ENCODE measurements at places on chromosomes 11 and 22.

GRCh38 chr11:86800960-86801272 lies 574 bp downstream of the PRSS23 start:
- H3K27me3 ChIP-seq, result no peaks in the 10 kb centered on the region
- H3K36me3 ChIP-seq, result no peaks in the 10 kb centered on the region
- DNase-seq, result no peak
- peak overlapping the region; percentile 62 for H3K27ac ChIP-seq
- H3K4me1 ChIP-seq, result no peaks in the 10 kb centered on the region

- no peaks in the 10 kb centered on the region for H3K36me3 ChIP-seq
- no peak overlapping the region for H3K4me3 ChIP-seq
These were observed 103.8 kb upstream of the CSNK2A3 start for GRCh38 chr11:11456866-11457265.

DNA sequence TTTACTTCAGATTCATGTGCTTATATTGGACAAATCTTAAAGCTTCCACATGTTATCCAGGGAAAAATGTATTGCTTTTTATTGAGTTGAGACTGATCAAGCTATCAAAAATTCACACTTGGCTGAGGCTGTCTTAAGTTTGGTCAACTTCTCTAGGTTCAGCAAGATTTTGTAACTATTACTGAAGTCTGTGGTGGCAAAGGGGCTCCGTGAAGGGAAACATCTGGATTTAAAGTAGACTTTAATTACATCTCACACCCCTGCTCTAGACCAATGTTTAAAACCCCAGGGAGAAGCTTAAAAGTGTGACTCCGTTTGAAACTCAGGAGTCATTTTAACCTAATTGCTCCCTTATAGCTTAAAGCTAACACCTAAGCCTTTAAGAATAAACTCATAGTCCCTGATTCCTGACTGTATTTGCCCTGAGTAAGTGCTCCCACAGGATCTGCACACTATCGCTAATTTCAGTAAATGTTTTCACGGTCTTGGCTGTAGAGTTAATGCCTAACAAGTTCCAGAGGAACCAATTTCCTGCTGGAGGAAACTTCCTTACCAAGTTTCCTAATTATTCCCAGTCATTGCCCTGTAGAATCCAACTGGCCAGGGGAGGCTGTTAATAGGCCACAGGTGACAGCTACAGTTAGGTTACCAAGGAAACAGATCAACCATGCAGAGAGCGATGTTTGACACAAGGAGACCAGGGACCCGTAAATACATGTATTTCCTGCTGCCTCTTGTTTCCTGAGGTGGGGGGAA lies 40.5 kb downstream of the OR10A6 start:
- no peaks in the 10 kb centered on the region for H3K27me3 ChIP-seq
- H3K36me3 ChIP-seq, result no peaks in the 10 kb centered on the region
- no peak for DNase-seq
- H3K27ac ChIP-seq, result no peak overlapping the region
- no peaks in the 10 kb centered on the region for H3K4me1 ChIP-seq

DNA sequence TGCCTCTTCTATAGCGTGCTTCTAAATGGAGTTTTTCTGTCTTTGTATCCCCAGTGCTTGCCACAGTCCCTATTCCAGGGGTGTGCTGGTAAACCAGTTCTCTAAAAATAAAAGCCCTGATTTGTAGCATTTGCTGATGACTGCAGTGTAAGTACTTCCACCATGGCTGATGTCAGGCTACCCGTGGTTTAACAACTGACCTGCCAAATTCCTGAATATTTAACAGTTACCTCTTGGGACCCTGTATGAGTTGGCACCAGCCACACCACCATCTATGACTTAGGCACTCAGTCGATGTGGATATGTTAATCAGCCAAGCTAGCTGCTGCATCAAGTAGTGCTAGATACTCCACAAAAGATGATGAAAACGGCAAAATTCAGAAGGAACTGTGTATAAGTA lies 94.0 kb upstream of the MTNR1B start:
- H3K36me3 ChIP-seq, result no peaks in the 10 kb centered on the region
- H3K4me1 ChIP-seq, result no peaks in the 10 kb centered on the region
- no peak overlapping the region for H3K27ac ChIP-seq
- H3K4me3 ChIP-seq, result no peak overlapping the region

GRCh38 chr11:119758291-119758690 lies 29.3 kb upstream of the NECTIN1 start:
- no peak for DNase-seq
- H3K36me3 ChIP-seq, result no peaks in the 10 kb centered on the region
- H3K4me1 ChIP-seq, result no peaks in the 10 kb centered on the region
- no peaks in the 10 kb centered on the region for H3K27me3 ChIP-seq
- no peak overlapping the region for H3K27ac ChIP-seq

DNA sequence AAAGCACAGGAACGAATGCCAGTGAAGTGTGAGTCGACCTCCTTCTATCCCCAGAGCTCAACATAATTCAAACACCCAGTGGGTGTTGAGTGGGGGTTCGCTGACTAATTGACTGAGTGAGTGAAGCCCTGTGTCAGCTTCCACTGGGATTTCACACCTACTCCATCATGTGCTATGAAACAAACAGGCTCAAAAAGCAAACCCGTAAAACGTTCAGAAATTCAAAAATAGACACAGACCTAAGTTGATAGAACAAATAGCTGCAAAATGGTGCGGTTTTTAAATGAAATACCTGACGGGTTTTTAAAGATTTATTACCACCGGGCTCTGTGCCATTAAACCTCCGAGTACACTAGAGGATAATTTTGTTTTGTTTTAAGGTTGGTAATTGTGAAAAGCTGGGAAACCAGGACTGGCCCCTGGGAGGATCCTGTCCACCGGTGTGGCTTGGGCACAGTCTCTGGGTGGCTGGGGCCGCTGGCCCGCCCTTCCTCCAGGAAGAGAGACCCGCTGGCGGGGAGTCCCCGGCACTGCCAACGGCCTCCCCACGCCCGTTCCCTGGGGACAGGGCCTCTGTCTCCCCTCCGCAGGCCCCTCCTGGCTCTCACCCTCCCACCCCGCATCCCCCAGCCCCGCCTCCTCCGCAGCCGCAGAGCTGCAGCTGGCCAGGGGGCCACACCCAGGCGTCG lies 13.6 kb downstream of the KCNJ5 start:
- no peaks in the 10 kb centered on the region for H3K4me1 ChIP-seq
- peak overlapping the region; percentile 62 for H3K4me3 ChIP-seq
- no peak for DNase-seq
- H3K27me3 ChIP-seq, result no peaks in the 10 kb centered on the region
- H3K36me3 ChIP-seq, result no peaks in the 10 kb centered on the region

DNA sequence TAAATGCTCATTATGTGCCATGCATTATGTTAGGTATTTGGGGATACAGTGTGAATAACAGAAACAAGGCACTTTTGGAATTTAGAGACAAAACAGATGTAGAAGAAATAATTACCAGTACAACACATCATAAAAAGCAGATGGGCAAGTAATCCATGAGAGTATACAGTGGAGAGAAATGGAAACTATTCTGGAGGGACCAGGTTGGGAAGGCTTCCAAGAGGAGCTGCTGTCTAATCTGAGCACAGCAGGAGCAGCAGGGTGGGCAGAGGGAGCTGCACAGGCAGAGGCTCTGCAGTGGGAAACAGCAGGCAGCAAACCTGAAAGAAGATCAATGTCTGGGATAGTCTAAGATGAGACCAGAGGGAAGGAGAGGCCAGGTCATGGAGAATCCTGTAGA lies 268.7 kb upstream of the CCDC90B start:
- H3K27ac ChIP-seq, result no peak overlapping the region
- no peaks in the 10 kb centered on the region for H3K36me3 ChIP-seq
- DNase-seq, result no peak
- no peaks in the 10 kb centered on the region for H3K27me3 ChIP-seq
- no peaks in the 10 kb centered on the region for H3K4me1 ChIP-seq

DNA sequence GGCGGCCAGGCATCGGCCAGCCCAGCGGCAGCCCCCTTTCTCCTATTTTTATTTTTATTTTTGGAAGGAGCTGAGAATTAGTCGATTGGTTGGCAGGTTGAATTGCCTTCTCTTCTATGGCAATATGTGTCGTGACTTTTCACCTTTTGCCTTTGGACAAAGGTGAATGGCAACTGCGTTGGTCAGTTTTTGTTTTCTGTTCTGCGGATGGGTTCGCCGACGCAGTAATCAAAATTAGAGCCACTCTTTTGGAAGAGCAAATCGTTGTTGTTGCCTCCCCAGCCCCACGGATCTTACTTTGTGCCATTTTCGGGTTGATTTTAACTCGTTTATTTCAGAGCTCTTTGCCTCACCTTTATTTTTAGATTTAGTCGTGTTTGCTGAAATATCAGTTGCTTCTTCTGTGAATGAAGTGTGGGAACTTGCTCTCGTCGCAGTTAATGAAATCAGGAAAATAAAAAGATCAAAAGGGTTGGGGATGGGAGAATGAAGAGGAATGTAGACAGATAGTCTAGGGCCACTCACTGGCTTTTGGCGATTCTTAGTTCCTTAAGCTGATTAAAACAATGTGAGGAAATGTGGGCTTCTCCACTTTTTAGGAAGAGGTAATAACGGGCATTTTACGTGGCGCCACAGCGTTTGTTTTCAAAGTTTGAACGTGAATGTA lies 1.6 kb downstream of the CECR2 start:
- H3K36me3 ChIP-seq, result no peaks in the 10 kb centered on the region
- H3K27me3 ChIP-seq, result no peaks in the 10 kb centered on the region
- peak overlapping the region; percentile 59 for H3K4me3 ChIP-seq
- no peak overlapping the region for H3K27ac ChIP-seq
- DNase-seq, result no peak
- H3K4me1 ChIP-seq, result peaks cover 22% of the 10 kb centered on the region

GRCh38 chr22:24796056-24796455 lies 10.0 kb upstream of the SGSM1 start:
- DNase-seq, result no peak
- H3K4me3 ChIP-seq, result no peak overlapping the region
- no peak overlapping the region for H3K27ac ChIP-seq
- H3K4me1 ChIP-seq, result no peaks in the 10 kb centered on the region
- H3K27me3 ChIP-seq, result no peaks in the 10 kb centered on the region
- no peaks in the 10 kb centered on the region for H3K36me3 ChIP-seq

DNA sequence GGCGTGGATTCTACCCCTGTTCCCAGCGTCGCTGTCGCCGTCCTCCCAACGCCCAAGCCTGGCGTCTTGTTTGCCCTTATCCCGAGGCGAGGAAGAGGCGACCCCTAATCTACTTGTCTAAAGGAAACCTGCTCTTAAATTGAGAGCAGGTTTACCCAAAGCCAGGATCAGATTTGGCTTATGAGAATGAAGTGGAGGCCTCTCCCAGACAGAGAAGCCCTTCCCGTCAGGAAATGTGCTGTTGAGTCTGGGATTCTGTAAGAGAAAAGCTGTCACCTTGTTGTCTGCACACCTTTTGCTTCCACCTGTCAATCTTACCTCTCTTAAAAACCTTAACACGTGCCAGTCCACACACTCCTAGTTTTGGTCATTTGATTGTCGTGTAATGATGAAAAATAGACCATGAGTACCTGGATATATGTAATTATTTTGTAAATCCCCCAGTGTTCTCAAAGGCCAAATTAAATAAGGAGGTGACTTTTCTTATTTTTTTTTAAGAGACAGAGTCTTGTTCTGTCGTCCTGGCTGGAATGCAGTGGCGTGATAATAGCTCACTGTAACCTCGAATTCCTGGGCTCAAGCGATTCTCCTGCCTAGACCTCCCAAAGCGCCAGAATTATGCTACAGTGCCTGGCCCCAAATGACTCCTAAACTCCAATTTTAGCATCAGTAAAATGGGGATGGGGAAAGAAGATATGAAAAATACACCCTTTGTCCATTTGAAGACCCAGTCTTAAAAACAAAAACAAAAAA lies 627 bp downstream of the GTF2H1 start:
- DNase-seq, result no peak
- H3K4me3 ChIP-seq, result peak overlapping the region; percentile 83
- H3K27ac ChIP-seq, result peak overlapping the region; percentile 98
- no peaks in the 10 kb centered on the region for H3K27me3 ChIP-seq

GRCh38 chr11:92837595-92837994 lies 131.9 kb upstream of the MTNR1B start:
- H3K36me3 ChIP-seq, result no peaks in the 10 kb centered on the region
- H3K4me1 ChIP-seq, result no peaks in the 10 kb centered on the region
- DNase-seq, result no peak
- H3K27ac ChIP-seq, result no peak overlapping the region
- H3K27me3 ChIP-seq, result no peaks in the 10 kb centered on the region

GRCh38 chr11:76835928-76836612 lies 24.6 kb upstream of the ACER3 start:
- no peak for DNase-seq
- H3K4me3 ChIP-seq, result no peak overlapping the region
- H3K4me1 ChIP-seq, result no peaks in the 10 kb centered on the region
- H3K27me3 ChIP-seq, result no peaks in the 10 kb centered on the region
- no peak overlapping the region for H3K27ac ChIP-seq

DNA sequence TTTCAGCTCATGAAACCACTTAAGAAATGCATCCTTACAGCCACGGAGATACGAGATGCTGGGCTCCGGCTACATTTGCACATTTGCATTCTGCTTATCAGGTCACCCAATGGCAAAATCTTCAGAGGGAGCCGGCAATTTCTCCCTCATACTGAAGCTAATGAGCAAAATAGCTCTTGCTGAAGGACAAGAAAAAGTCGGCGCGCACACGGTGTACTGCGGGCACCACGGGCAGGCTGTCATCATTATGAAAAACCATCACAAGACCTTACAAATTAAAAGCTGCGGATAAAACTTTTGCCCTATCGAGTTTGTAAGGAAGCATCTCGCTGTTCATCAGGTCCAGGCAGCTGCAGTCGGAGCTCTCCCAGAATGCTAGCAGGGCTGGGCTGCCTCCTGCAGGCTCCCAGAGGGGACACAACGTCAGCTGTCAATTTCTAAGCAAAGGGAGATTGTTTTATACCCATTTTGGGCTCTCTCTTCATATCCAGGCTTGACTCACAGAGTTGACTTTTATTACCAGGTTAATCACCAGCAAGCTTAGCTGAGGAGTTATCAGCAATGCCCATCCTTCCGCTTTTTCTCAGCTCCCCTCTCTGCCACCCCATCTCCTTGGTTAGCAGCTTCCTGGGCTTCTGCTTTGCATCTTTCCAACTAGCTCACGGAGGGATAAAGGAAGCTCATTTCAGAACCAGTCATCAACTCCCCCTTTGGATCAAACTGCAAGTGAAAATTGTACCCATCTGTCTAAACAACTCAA lies 375.1 kb downstream of the OPCML start:
- H3K4me3 ChIP-seq, result no peak overlapping the region
- H3K4me1 ChIP-seq, result no peaks in the 10 kb centered on the region
- no peaks in the 10 kb centered on the region for H3K36me3 ChIP-seq
- no peak for DNase-seq
- no peak overlapping the region for H3K27ac ChIP-seq

DNA sequence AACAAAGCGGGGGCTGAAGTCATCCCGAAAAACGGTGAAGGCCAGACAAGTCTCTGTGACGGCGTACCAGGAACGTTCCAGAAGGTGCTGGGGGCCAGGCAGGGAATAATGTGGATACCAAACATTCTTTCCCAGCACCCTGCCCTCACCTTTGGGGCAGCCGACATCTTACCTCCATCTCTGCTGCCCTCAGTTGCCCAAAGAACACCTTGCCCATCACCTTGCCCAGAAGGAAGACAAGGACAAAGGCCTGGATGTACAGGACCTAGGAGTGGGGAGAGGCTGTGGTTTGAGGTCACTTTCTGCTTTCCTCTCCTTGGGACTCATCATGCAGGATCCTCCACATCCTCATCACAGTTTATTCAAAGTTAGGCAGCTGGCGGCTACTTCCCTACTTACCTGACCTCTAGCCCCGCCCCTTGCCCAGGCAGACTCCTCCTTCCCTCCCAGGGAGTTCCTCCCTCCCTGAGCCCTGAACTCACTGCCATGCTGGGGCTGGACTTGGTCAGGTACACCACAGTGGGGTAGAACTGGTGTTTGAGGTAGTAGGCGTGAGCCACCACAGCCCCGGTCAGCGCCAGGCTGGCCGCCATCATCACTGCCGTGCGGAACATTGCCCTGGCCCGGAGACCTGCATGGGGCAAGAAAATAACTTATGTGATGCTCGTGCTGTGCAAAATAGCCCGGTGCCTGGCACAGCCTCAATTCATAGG lies 1.2 kb downstream of the SYVN1 start:
- peak overlapping the region; percentile 96 for H3K4me3 ChIP-seq
- peaks cover 26% of the 10 kb centered on the region for H3K4me1 ChIP-seq
- peak overlapping the region; percentile 98 for H3K27ac ChIP-seq
- H3K36me3 ChIP-seq, result no peaks in the 10 kb centered on the region
- H3K27me3 ChIP-seq, result no peaks in the 10 kb centered on the region
